Stimulated activated CD8-positive, alpha-beta memory T cell treated with anti-CD3 and anti-CD28 coated beads, Interleukin-4, amount 100 ng/mL, for 4 hours (primary cell): ENCODE measurements at places on chromosomes 5 and 9.

GRCh38 chr5:117058740-117059139 is 484.1 kb upstream of the SEMA6A start:
- DNase-seq = no peak

- DNase-seq = no peak
Observed at GRCh38 chr5:83721953-83722901, 1.6 kb upstream of the HAPLN1 start.

DNA sequence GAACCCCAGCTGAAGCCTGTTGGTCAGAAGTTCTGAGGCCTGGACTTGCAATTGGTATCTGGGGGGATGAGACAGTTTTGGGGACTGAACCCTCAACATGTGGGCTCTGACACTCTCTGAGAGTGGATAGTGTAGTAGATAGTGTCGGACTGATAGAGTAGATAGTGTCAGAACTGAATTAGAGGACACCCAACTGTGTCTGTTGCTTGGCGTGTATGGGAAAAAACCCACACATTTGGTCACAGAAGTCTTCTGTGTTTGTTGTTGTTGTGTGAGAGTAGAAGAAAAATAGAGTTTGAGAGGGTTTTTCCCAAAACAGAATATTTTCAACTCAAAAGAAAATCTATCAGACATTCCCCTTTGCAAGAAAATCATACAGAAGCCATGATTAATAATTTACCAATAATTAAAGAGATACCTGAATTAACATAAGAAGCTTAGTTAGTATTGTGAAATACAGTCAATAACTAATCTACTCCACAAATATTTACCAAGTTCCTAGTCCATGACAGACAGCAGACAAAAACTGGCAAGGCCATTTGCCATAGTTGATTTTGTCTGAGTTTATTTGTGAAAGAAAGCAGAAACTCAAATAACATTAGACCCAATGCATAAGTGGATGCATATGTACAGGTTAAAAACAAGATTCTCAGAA is 170.9 kb downstream of the CTNND2 start:
- DNase-seq = no peak

GRCh38 chr5:168340487-168340886 is 49.0 kb downstream of the WWC1 start:
- DNase-seq = no peak

DNA sequence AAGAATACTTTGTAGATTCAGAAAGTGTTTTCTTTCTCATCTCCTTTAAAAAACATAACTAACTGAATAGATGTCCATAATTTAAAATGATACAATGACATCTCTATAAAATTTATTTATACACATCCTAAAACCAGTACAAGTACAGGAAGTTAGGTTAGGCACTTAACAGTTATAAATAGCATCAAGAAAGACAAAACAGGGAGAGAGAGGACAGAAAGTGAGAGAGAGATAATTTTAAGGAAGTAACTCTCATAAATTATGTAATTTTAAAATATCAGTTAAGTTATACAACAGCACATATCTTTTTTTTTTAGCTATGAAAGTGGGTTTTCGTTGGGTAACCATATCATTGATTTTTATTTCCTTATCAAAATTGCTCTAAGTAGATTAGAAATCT is 1068.6 kb downstream of the TAF11L14 start:
- no peak for DNase-seq
